ENCODE measurements at places on chromosomes 7 and 10.
A peak's percentile ranks its signal among the peaks of the same experiment; 100 is the strongest.

DNA sequence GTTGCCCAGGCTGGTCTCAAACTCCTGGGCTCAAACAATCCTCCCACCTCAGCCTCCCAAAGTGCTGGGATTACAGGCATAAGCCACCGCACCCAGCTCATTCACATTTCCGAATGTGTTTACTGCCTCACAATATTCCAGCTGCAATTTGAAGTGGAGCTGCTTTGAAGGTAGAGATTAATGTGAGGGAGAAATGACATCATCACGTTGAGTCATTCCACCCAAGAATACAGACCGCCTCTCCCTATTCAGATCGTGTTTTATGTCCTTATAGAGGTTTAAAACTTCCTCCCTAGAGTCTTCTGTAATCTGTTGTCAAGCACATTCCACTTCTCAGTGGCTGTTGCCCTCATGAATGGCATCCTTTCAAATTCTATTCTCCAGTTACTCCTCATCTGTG, 100.4 kb upstream of the PDGFA start:
- peak; percentile 31 for DNase-seq

- DNase-seq: no peak
These were observed 35.8 kb upstream of the EZH2 start for GRCh38 chr7:148919859-148920258.

DNA sequence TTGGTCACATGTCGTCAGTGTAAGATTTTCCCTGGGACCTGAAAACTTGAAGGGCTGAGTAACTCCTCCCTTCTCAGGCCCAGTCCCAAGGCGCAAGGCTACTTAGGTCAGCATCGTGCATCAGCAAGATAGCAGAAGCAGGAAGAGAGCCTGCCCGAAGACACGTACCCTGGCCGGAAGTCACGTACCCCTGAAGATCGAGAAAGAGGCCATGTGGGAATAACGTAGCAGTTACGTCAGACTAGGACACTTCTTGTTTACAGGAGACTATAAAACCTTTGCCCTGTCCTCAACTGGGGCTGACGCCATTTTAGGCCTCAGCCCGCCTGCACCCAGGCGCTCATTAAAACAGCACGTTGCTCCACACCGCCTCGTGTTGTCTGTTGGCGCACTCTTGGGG, 114.3 kb upstream of the GALNT17 start:
- DNase-seq: no peak

- no peak for DNase-seq
These were observed 6.5 kb downstream of the SNX8 start for GRCh38 chr7:2307690-2308107.

- peak; percentile 66 for DNase-seq
These were observed 90.3 kb upstream of the ZNF438 start for GRCh38 chr10:31121757-31122577.

GRCh38 chr10:5829267-5829666, 16.0 kb upstream of the GDI2 start:
- no peak for DNase-seq

DNA sequence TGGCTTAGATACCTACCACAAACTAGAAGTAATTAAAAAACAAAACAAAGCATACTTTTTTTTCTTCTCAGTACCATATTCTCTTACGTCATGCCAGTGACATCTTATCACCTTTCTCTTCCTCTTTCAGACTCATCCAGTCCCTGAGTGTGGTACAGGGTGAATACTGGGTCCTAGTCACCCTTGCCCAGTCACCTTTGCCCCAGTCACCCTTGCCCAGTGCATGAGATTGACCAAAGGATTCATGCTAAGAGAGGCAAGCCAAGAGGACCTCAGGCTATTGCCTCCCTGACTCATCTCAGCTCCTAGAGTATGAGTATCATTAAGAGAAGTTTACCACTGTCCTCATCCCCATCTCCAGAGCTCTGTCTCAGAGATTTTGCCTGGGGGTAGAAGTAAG, 10.0 kb upstream of the TSPAN12 start:
- peak; percentile 29 for DNase-seq

- DNase-seq: no peak
These were observed 8.9 kb upstream of the LRRC18 start for GRCh38 chr10:48948470-48949037.

- peak; percentile 14 for DNase-seq
These were observed 156.4 kb upstream of the MTPN start for GRCh38 chr7:136133551-136133950.

- no peak for DNase-seq
These were observed 52.2 kb downstream of the SEM1 start for GRCh38 chr7:96657347-96658021.

DNA sequence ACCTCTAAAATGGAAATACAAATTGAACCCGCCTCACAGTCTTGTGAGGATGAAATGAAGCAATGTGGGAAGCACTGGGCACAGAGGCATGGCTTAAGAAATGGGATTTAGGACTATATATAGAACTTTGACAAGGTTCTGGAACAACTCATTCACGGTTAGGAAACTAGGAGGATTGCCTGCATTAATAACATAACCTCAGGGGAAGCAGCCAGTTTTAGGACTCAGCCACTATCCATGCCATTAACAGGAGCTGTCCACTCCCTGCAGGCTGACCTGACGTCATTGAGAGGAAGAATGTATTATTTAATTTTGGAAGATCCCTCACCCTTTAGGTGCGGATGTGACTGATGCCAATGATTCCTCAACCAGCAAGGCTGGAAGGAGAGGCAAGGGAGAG, 34.8 kb downstream of the ITGB8 start:
- DNase-seq: peak; percentile 52

- no peak for DNase-seq
These were observed 8.0 kb upstream of the FAM171A1 start for GRCh38 chr10:15379078-15379477.

GRCh38 chr7:74174606-74175082, 488 bp downstream of the EIF4H start:
- DNase-seq: peak; percentile 75

- DNase-seq: peak; percentile 96
These were observed 15.3 kb upstream of the AKR1C1 start for GRCh38 chr10:4947635-4948596.

DNA sequence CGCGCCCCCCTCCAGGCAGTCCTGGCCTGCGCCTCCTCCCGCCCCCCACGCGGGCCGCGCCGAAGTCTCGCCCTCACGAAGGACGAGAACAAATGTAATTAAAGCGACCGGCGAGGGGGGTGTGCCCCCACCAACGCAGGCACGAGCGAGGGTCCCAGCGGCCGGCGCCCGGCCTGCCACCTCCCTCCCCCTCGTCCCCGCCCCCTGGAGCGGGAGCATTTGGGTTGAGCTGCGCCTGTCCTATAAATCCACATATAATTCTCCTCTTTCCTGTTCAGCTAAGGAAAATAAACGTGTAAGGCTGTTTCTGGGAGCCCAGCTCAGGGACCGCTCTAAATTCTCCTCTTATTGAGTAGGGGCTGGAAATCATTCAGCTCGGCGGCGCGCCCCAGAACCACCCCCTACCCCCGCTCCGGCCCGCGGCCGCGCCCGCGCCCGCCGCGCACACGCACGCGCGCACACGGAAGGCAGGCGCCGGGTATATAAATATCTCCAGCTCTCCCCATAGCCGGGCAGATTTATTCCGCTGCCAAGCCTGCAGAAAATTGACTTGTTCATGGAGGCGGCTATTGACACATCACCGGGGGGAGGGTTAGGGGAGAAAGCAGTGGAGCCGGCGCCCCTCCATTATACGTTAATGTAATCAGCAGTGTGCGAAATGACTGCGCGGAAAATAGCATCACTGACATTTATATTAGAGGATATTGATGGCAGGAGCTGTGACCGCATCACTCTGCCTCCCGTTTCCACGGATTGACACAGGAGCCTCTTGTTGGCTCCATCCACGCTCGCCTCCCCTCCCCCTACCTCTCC, 61.6 kb upstream of the BTRC start:
- peak; percentile 48 for DNase-seq

DNA sequence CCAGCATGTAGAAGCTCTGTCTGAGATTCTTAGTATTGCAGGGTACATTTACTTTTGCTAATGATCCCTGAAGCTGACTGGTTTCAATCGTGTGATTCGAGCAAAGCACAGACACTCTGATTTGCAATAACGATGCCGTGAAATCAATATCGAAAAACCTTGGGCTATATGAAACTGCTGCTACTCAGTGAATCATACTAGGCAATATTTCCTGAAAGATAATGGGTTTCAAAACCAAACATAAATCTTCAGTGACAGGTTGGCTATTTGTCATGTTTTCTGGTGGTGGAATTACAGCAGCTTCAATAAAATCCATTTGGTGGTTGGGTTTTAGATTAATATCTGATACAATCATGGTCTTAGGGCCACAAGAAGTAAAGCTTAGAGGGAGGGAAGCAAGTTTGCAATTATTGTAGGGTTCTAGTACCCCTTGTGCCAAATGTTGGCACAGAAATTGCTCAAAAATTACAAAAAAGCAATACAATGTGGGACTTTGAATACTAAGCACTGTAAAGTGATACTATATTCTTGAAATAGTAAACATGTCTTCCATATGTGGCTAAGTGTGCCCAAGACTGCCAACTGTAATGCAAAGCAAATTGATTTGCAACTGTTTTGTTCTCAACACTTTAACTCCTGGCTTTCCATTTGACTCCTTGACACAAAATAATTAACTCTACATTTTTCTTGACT, 112.4 kb upstream of the JAZF1 start:
- no peak for DNase-seq

- no peak for DNase-seq
These were observed 33.5 kb downstream of the EEPD1 start for GRCh38 chr7:36186359-36187121.

DNA sequence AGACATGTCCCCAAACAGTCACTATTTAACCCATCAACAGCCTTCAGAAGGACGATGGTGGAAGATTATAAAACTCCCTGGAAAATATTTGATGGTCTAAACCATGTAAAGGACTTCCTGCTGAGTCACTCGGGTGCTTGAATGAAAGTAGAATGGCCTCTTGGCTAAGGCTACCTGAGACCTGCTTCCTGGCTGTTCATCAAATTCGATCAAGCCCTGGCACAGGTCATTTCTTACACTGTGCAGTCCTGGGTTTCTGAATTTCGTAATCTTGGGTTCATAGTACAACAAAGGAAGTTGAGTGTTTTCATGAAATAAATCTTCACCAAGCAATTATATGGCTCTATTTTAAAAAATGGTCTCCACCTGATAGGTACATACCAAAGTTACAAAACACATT, 260.3 kb upstream of the RNF32 start:
- DNase-seq: no peak

DNA sequence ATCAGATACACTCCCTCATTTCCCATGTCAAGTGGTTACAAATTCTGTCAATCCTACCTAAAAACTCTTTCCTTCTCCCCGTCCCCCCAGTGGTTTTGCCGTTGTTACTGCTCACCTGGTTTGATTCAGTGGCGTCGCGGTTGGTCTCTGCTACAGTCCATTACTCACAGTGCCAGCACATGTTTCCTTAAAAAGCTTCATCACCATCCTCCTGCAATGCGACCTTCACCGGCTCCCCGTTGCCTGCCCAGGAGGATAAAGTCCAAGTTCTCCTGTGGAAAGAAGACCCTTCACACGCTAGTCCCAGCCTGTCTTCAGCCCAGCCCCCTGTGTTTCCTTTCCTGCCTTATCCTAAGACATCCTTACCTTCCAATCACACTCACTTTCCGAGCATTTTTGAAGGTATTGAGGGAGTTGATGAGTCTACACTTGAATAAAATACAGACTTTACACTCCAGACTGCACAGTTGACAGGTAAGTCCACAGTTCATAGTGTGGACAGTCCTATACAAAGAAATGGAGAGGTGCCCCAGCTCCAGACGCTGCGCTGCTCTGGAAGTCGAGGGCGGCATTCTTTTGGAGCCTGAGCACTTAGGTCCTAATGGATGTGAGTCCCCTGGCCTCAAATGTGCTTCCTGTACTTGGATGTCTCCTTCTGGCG, 3.4 kb upstream of the LARP4B start:
- no peak for DNase-seq

DNA sequence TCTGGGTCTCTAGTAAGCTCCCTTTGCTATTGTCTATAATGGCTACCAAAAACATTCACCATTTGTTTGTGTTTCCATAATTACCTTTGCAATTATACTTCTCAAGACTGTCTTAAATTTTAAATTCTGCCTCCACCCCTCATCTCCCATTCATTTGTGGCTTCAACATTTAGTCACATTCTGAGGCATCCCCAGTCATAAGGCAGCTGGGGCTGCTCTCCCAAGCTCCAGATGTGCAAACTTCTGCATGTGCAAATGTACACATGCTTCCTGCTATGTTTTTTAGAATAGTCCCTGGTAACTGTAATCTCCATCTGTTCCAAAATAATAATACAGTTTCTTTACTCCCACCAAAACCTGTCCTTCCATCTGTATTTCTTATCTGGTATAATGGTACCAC, 97.3 kb downstream of the CDK6 start:
- peak; percentile 21 for DNase-seq

DNA sequence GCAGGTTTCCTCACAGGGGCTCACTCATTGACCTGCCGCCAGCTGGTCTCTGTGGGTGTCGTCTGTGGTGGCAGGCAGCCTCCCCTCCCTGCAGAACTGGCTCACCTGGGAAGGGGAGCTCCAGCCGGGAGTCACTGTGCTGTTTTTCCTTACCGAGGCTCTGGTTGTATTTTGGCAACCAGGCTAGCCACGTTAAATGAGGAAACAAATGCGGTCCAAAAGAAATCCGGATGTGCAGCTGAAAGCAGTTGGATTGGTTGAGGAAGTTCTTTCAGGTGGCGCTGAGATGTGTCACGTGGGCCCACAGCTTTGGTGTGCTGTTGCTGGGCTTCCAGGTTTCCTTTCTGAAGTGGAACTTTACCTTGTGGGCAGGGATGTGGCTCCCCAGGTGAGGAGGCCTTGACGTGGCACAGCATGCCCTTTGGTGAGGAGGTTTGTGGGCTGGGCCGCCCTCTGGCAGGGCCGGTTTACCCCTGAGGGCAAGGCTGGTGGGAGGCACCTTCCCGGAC, 14.2 kb downstream of the MTURN start:
- no peak for DNase-seq

GRCh38 chr7:90532231-90532929, 62.9 kb downstream of the PTTG1IP2 start:
- DNase-seq: no peak

DNA sequence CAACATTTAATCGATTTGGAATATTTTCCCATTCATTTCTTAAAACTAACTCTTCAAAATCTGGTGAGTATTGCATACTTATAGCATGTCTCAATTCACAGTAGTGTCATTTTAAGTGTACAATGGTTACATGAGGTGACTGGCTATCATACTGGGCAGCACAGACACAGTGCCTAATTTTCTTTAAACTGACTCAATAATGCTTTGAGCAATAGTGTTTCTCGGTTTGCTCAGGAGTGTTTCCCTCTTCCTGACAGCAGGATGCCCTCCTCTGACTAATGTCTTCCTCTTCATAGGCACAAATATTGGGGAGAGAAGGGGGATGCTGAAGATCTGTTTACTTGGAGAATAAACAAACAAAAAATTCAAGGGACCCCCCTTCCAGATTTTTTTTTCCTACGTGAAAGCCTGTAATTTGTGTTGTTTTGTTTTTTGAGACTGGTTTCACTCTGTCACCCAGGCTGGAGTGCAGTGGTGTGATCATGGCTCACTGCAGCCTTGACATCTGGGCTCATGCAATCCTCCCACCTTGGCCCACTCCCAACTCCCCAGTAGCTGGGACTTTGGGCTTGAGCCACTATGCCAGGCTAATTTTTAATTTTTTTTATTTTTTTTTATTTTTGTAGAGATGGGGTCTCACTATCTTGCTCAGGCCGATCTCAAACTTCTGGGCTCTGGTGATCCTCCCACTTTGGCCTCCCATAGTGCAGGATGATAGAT, 2.2 kb downstream of the MRC1 start:
- peak; percentile 56 for DNase-seq

- DNase-seq: peak; percentile 85
These were observed 36.1 kb downstream of the PPP1R3C start for GRCh38 chr10:91596825-91597196.

- DNase-seq: peak; percentile 26
These were observed 28.4 kb upstream of the PDLIM1 start for GRCh38 chr10:95319239-95319638.

- no peak for DNase-seq
These were observed 684.0 kb upstream of the FOXK1 start for GRCh38 chr7:3998060-3998459.
